Dermis microvascular lymphatic vessel endothelial cell (primary cell): ENCODE measurements at places on chromosomes 6 and 20. TPM values are rescaled to one million over a fixed set of nuclear protein-coding genes. Genes with fewer than 3 reads are reported as not detected.

POPDC3 gene
- total RNA-seq = 0.25 and 0.39 TPM in 2 replicates

DNA sequence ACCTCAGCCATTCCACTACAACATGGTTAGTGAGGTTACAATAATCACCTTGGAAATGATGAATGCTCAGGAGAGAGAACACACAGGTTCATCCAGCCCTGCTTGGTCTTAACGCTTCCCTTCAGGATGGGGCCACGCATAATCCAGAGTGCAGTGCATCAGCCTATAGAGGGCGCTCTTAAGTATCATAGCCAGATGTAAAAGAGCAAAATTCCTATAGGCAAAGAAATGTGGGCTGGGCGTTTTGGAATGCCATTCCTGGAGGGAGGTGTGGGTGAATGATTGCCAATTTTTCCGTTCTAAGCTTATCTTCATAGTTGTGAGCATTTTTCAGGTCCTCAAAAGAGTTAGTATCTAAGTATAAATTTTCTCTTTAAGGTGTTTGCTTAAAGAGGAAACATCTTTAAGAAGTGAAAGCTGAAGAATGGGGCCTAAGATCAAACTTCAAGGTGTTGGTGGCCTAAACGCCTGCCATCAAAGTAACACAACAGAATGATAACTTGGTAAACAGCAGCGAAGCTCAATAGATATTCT lies 1.8 kb downstream of the RIPOR2 start:
- peak; percentile 32 for DNase-seq

GRCh38 chr6:124869416-124869815 lies 92.8 kb upstream of the RNF217 start:
- no peak for DNase-seq

CLDN20 gene
- total RNA-seq = not detected in 2 replicates

DNA sequence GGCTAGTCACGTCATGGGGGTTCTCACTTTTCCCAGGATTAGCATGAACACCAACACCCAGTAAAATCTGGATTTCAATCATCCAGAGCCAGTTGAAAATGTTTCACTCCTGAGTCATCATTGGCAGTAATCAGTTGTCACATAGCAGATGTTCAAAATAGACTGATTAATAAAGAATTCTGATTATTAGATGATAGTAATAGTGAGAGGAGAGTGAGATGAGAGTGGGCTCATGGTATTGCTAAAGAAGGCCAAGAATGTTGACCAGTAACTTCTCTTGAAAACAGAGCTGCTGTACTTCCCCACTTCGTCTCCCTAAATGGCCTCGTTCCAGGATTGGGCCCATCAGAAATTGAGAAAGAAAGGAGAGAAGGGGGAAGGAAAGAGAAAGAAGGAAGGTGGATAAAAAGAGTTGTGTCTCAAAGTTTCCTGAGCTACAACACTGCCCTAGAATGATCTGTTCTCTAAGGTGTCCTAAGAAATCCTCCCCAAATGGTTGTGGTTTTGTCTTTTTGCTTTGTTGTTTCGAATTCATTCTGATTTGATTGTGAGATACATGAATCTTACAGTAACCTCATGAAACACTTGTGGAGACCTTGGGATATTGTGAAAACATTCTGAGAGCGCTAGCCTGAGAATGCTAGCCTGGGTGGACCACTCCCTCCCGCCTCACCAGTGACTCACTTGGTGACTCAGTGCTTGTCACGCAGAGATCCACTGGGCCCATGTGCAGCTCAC lies 502.2 kb upstream of the JARID2 start:
- DNase-seq = no peak

COL21A1 gene
- 0.51 and 1.2 TPM in 2 replicates for total RNA-seq

RAET1L gene
- not detected in 2 replicates for total RNA-seq

RAET1E gene
- total RNA-seq = 0.13 TPM in 1 of 2 replicates, not detected in the other

POU5F1 gene
- not detected in 2 replicates for total RNA-seq

PXDC1 gene
- total RNA-seq = 60.5 and 71.8 TPM in 2 replicates

DNA sequence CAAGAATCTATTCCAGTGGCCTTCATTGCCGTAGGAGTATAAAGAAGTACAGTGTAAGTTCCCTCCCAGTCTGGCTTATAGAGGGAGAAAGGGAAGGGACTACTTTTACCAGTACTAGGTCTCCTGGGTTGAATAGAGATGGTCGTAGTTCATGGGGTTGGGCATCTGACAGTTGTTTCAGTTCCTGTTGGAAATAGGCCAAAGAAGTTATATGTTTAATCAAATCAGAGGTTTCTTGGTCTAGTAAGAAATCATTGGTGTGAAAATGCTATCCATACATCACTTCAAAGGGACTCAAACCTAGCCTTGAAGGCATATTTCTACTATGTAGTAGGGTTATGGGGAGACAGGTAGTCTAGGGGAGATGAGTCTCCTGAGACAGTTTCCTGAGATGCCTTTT lies 45.6 kb upstream of the MAN1A1 start:
- DNase-seq = no peak

DNA sequence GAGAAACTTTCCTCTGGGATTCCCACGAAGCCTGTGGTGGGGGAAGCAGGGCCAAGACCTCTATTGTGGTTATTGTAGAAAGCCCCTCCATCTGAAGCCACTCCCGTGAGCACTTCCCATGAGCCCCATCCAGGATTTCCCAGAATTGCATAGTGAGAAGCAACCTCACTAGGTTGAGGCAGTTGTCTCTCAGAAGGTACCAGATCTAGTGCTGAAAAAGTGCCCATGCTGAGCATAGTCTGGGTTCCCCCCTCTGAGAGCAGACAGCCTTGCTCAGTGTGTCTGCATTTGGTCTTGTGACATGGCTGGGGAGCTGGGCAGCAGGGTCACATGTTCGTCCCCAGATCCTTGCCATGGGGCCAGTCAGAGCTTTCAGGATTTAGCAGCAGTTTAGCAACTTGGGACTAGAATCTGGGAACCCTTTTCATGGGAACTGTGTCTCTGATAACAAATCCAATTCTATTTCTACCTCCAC lies 38.6 kb downstream of the SLC9A8 start:
- DNase-seq = no peak
